ENCODE measurements at places on chromosomes 3 and 15. TPM values are rescaled to one million over a fixed set of nuclear protein-coding genes. Genes with fewer than 3 reads are reported as not detected.

Gene GOLGA8Q
- 1.1 TPM for total RNA-seq

DNA sequence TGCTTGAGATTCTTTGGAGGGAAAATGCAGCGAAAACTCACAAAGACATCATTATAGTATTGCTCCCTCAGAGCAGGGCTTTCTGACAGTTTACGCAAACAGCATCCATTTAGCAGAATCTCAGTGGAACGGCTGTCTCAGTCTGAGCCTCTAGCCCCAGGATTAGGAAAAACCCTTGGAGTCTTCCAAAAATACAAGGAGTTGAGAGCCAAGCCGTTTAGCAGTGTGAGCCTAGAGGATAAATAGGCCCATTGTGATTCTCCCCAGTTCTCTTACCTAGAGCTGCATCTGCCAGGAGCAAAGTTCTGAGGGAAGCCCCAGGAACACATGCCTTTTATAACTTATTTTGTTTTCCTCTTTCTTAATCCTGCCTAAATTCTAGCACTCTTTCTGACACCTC, 359.6 kb downstream of the NTRK3 start:
- DNase-seq, result no peak

GRCh38 chr15:69926721-69927120, 171.0 kb downstream of the TLE3 start:
- DNase-seq, result no peak

DNA sequence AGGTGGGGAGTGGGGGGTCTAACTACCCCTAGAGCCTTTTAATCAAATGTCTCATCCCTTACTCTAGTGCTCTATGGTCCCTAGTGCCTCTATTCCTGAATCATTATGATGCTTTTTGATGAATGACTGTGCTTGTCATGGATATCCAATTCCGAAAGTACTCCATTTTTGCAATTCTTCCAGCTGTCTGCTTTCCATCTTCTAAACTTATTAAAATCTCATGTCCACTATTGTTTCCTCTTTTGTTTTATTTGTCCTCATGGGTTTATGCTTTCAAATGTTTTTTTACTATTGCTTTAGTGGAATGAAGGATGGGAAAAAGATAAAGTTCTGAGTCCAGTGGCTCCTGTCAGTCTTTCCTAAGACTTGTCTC, 77.2 kb upstream of the KCNMB2 start:
- no peak for DNase-seq

DNA sequence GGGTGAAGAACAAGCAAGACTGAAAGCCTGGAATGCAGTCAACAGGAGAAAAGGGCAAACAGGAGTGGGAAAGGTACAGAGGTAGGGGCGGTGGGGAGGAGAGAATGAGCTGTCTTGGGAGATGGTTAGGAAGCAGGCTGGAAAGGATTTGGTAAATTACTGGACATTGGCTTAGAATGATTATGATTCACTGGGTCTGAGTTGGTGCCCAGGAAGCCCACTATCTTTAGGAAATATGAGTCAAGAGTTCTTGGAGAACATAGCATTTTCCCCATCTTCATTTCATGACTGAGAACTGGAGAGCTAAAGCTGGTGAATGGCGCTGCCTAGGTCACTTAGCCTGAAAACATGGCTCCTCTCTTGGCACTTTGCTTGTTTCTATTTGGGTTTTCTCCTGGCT, 74.7 kb upstream of the C3orf80 start:
- DNase-seq, result peak; percentile 93

DNA sequence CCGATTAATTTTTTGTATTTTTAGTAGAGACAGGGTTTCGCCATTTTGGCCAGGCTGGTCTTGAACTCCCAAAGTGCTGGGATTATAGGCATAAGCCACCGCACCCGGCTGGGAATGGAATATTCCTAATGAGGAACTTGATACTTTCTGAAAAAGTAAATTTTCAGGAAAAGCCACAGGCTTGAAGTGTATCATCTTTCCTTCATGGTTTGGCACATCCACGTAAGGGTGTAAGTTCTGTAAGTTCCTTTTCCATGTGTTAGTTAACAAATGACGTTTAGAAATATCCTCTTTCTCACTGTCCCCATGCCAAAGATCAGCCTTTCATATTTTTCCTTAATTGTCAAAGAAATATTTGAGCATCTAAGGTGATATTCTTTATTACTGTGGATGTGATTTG, 24.9 kb downstream of the TMEM45A start:
- peak; percentile 11 for DNase-seq

Gene AHSG
- total RNA-seq, result not detected

Gene CPNE9
- total RNA-seq, result not detected

GRCh38 chr15:87118435-87118834, 1038.8 kb downstream of the AGBL1 start:
- no peak for DNase-seq

DNA sequence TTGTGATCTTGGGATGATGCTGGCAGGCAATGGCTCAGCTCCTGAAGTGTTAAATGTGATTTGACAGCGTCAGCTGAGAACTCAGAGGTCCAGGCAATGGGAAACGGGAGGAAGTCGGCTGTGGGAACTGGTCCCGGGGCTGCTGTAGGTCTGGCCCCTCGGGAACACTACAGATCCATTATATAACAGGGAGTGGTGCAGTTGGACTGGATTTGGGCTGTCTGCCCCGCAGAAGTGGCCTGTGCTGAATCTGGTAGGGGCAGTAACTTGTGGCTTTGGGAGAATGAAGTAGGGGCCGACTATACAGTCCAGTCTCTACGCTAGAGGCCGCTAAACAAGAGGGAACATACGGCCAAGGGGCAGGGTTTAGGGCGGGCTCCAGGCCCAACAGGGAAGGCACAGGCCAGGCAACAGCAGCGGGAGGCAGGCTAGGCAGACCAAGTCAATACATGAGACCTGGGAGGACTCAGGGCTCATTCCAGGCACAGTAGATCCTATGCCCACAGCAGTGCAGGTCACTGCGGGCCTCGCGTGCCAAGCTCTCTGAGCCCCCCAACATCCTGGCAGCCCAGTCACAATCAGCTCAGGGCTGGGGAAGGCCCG, 20.3 kb upstream of the IL16 start:
- peak; percentile 68 for DNase-seq

GRCh38 chr15:66798426-66799061, 96.5 kb downstream of the SMAD6 start:
- DNase-seq, result peak; percentile 75

- DNase-seq, result peak; percentile 98
These were observed 48.0 kb upstream of the RAB6B start for GRCh38 chr3:133943639-133944141.

DNA sequence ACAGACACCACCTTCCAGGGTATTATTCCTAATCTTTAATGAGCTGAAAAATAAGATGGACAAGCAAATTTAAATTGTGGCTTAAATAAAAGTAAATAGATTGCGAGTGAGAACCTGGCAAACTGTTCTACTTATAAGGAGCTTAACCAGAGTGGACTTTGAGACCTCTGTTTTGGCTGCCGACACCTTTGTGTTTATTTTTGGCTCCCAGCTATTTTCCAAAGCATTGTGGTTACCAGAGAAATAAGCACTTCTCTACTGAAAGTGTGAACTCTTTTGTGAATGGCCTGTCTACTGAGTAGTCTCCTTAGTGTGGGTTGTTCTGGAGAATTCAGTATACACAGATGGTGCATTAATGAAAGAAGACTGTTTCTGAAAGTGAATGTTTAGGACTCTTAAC, 109.4 kb downstream of the ATP8B4 start:
- DNase-seq, result no peak

- no peak for DNase-seq
These were observed 18.2 kb downstream of the OR5K4 start for GRCh38 chr3:98371853-98372252.

- no peak for DNase-seq
These were observed 28.8 kb downstream of the LIMD1 start for GRCh38 chr3:45623393-45623792.

Gene SLC22A14
- not detected for total RNA-seq

Gene PFN2
- 161 TPM for total RNA-seq

GRCh38 chr3:18725668-18726407, 300.7 kb upstream of the SATB1 start:
- no peak for DNase-seq

Gene GORASP1
- total RNA-seq, result 29.7 TPM

Gene SPG11
- 84.8 TPM for total RNA-seq

DNA sequence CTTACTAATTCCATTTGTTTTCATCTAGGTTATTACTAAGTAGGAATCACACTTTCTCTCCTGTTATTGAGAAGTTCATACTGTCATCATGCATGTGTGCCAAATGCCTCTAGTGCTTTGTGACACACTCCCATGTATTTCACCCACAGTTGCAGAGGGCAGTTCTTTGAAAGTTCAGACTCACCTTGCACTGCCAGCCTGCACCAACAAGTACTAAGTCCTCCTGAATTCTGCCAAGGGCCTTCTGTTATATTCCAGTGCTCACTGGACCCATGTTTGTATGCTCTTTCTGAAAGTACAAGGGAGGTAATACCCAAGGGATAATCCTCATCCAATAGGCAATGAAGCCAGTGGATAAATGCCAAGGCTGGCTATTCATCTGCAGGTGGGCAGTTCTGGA, 136.6 kb upstream of the ARPP21 start:
- DNase-seq, result no peak

Gene CDCP1
- 32.8 TPM for total RNA-seq

DNA sequence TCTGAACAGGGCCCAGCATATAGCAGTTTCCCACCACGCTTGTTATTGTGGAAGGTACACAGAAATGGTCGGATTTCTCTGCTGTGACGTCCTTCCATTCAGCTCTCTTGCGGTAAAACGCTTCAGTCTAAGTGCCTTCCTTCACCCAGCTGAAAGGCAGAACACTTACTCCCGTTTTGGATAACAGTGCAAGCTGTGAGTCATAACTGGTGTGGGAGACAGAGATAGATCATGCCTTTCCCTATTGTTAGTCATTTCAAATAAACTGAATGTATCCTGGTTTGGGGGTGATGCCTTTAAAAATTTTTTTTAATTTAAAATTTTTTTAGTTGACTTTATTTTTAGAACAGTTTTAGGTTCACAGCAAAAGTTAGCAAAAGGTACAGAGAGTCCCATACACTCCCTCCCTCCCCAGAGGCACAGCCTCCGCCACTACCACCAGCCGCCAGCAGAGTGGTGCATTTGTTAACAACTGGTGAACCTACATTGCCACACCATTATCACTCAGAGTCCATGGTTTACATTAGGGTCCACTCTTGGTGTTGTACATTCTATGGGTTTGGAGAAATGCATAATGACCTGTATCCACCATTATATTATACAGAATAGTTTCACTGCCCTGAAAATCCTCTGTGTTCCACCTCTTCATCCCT, 94.9 kb upstream of the NSMCE3 start:
- DNase-seq, result peak; percentile 65

GRCh38 chr15:93138681-93139250, 49.8 kb upstream of the RGMA start:
- no peak for DNase-seq

Gene EIF5A2
- total RNA-seq, result 22.3 TPM

GRCh38 chr15:69436951-69437350, 15.7 kb upstream of the RPLP1 start:
- no peak for DNase-seq

GRCh38 chr3:155870945-155871745, 695 bp downstream of the GMPS start:
- no peak for DNase-seq

DNA sequence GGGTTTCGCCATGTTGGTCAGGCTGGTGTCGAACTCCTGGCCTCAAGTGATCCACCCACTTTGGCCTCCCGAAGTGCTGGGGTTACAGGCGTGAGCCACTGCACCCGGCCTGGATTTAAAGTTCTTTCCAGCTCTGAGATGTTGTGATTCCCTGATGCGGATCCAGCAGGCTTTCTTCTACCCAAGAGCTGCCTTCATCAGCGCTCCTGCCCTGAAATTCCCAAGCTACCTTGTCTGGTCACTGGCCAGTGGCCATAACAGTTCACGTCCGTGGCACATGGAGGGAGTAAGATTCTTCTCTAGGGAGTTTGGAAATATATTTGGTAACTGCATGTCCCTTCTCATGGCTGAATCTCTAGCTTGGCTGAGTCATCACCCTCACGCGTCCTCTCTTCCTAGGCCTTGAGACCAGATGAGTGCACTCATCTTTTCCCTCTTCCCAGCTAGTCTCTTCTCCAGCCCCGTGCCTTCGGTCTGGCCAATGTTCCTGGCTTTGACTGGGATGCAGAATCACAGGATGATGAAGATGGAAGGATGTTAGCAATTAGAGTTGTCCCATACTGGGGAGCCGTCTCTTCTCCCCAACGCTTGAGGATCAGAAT, 29.8 kb upstream of the APOD start:
- no peak for DNase-seq

GRCh38 chr15:46297766-46298165, 662.9 kb downstream of the SQOR start:
- DNase-seq, result no peak

Gene KLHL40
- not detected for total RNA-seq

Gene LRRC15
- total RNA-seq, result 10.0 TPM

DNA sequence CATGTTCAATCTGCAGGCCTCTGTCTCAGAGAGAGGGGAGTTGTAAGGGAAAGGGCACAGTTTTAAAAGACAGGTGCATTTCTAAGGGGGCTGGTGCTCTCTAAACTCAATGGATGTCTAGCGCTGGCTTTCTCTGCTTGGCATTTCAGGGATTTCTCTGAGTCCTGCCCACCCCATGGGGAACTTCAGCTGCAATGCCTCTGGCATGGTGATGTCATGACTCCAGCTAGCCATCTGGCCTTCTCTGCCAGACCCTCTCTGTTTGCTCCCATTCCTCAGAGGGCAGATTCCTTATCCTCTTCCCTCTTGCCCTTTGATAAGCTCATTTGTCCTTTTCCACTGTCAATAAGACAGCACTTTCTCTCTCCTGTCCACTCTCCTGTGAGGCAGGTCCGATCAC, 40.8 kb downstream of the RPLP1 start:
- DNase-seq, result no peak

DNA sequence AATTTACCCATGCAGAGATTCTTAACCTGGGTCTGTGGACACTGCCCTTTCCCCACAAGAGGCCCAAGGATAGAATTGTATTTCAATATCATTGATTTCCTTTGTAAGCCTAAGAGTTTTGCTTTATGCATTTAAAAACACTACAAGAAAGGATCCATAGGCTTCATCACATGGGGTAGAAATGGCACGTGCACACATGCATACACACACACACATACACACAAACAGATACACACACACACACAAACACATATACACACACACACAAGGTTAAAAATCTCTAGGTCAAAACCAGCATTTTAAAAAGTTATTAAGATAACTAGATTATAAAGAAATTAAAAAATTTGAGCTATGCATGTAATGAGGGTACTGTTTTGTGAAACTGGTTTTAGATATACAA, 35.5 kb upstream of the CD47 start:
- no peak for DNase-seq
